ENCODE measurements at places on chromosomes 4 and X.

GRCh38 chr4:8251110-8251883 lies 18.3 kb upstream of the HTRA3 start:
- no peak for DNase-seq

- no peak for DNase-seq
Observed at GRCh38 chrX:42567268-42567667, 210.7 kb downstream of the PPP1R2C start.

GRCh38 chr4:108396900-108397497 lies 223.4 kb upstream of the RPL34 start:
- DNase-seq, result peak; percentile 6

GRCh38 chr4:111283066-111283677 lies 660.3 kb upstream of the PITX2 start:
- peak; percentile 3 for DNase-seq

DNA sequence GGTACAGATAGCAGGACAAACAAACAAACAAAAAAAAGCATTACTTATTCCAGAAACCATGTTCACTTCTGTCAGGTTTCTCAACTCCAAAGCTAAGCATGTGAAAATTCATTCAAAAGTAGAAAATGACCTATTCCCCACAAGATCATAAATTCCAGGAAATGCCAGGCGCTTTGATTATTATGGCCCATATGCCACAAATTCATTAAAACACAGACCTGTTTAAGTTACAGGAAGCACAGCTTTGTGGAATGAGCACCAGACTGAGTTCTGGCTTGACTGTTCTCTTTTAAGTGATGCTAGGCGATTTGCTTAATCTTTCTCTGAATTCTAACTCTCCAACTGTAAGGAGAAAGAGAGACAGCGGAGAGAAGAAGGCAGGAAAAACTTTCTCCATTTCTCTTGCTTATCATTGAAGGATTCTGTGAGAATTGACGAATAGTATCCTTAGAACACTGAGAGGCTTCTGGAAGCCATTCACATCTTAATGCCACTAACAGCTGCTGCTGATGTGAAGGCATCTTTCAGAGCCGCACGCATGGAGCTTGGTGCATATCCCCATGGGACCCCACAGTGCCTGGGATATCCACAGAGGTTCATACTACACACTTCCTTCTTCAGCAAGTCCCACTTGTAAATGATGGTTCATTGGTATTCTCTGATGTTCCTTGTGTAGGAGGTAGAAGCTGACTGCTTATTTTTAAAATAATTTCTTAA lies 138.0 kb downstream of the ZNF674 start:
- no peak for DNase-seq

DNA sequence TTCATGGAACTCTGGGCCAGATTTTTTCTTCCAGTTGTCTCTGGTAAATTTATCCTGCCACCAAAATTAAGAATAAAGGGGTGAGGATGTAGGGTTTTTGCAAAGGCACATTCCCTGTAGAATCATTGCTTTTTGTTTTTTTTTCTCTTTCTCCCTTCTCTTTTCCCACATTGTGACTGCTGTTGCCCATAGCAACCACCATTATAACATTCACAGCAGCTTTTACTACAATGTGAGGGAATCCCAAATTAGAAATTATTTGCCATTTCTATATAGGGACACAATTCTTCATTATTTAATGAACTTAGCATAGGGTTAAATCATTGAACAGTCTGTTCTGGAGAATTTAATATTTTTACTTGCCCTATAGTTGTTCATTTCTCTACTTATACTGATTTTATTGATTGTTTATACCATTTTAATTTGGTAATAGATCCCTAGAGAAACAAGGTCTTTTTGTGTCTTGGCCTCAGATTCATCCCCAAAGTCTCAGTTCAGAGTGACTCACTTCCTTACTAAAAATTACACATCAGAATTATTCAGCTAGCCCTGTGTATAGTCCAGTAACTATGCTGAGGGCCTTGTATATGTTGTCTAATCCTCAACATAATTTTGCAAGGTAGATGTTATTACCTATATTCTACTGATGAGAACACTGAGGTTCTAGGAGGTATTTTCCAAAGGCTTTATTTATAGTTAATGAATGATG lies 80.8 kb upstream of the ANK2 start:
- no peak for DNase-seq

DNA sequence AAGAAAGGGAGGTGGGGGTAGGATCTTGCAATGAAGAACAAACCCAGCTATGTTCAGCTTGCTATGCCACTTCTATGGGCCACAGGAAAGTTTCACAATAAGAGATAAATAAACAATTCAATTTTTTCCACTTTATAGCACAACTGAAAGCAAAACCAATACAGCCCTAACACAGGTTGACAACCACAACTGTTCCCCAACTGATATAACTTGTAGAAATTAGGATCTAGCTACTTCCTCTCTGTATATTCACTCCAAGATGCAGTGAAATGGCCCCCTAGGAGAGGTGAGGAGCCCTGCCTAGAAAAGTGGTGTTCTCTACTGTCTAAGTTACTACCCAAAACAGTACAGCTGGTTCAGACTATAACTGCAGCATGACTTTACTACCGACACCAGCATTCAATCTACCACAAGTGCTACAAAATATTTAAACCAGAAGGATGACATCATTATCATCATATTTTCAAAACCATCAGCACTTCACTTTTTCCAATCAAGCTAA lies 77.0 kb downstream of the FBXW7 start:
- DNase-seq, result no peak

DNA sequence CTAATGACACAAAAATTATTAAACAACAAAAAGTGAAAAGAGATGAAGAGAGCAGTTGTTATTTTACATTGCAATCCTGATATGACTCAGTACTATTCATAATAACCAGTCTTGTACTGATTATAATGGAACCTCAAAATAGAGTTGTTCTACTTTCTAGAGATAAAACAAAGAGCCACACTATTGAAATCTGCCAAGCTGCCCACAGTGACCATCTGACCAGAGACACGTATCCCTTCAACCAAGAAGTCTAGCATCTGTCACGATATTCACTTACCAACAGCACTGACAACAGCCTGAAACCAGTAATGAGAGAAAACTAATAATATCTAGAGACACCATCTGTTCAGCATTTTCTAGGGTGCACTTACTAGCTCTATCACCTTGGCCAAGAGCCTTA lies 466.7 kb downstream of the NKX6-1 start:
- no peak for DNase-seq

DNA sequence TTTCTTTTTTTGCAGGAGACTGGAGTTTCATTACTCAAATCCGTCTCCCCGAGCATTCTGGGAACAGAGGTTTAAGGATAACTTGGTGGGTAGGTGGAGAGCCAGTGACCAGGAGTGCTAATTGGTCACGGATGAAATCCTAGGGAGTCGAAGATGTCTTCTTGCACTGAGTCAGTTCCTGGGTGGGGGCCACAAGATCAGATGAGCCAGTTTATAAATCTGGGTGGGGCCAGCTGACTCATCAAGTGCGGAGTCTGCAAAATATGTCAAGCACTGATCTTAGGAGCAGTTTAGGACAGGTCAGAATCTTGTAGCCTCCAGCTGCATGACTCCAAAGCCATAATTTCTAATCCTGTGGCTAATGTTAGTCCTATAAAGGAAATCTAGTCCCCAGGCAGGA lies 741.3 kb downstream of the PCDH7 start:
- no peak for DNase-seq

DNA sequence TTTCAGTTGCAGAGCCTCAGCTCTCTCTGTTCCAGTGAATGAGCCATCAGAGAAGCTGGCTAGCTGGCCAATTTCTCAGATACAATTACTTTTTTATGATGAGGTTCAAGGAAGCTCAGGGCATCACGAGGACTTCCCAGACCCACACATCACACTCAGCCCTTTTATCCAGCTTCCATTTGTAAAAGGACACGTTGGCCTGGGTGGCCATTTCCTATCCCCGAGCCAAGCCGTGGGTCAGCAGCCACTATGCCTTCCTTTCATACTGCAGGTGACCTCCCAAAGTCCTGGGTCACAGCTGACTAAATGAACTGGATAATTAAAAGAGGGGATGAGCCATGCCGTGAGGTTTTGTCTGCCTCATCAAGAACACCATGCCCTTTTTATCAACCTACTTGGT lies 236.9 kb upstream of the PPARGC1A start:
- no peak for DNase-seq

DNA sequence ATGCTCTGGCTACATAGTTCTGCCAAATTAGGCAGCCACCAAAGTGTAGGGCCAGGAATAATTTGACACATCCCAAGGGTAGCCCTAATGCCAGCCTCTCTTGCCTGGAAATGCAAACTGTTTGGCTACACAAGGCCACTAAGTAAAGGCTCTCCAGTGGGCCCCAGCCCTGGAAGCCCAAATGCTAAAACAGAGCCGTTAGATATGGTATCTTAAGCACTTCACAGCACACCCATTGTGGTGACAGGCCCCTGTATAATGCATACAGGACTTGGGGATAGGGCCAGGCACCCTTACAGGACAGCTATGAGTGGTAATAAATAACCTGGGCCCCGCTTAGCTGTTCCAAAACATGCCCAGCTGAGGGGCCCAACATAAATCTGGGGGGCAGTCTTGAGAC lies 623.9 kb downstream of the BCOR start:
- no peak for DNase-seq

DNA sequence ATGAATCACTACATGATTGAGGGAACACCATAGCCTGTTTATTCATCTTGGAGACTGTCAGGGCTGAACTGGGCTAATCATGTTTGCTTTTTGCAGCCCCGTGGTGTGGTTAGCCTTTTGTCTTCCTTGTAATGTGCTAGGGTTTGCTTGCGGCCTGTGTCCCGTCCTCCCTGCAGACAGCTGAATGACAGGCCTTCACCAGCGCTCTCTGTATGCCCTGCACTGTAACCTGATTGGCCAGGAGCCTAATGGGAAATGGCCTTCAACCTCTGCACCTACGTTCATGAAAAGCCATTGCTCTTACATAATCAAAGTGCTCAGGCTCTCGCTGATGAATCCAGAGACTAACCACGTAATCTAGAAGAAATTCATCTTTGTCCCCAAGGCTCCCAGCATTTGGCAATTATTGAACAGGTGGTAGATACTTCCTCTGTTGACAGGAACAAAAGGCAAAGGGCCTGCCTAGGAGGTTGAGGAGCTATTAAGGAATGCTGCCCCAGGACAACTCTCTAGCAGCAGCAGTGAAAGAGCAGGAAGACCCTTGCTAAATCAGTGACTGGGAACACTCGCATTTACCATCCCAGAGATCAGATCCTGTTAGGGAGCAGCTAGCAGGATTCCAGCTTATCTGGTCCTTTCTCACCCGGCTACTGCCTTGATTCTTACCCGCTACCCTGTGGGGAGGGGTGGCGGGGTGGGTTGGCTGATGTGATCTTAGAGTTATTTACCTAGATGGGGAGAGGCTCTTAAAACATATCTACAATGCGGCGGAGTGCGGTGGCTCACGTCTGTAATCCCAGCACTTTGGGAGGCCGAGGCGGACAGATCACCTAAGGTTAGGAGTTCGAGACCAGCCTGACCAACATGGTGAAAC lies 42.3 kb upstream of the FAT1 start:
- no peak for DNase-seq

- no peak for DNase-seq
Observed at GRCh38 chrX:122941806-122942205, 242.3 kb upstream of the GRIA3 start.

DNA sequence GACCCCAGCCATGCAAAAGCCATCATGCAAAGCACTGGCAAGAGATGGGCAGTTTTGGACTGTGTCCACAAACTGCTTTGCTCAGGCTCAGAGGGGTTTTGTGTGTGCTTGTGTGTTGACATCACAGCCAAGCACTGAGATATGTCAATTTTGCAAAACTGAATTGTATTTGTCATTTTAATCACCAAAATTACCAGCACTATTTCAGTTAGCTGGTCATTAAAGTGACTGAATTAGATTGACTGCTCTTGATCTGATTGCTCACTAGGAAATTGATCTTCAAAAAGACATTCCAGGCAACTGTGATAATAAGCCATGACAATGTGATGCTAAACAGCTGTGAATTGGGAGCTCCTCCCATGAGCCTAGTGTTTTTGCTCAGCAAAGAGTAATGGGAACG lies 337.3 kb upstream of the GNPDA2 start:
- DNase-seq, result no peak

DNA sequence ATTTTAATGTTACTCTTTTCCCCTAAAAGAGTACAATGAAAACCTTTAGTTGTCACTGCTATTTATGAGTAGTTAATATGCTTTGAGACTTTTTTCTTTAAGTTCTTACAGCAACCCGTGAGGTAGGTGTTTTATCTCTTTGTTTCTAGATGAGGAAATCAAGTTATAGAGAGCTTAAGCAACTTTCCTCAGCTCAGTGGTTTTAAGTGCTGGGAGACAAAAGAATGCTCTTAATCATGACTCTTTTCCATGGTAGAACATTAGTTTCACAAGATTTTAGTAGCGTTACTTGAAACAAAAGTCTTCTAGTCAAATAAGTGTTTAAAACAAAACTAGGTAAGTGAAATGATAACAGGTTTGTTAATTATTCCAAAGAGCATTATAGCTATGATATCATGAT lies 354.7 kb upstream of the PITX2 start:
- DNase-seq, result no peak

DNA sequence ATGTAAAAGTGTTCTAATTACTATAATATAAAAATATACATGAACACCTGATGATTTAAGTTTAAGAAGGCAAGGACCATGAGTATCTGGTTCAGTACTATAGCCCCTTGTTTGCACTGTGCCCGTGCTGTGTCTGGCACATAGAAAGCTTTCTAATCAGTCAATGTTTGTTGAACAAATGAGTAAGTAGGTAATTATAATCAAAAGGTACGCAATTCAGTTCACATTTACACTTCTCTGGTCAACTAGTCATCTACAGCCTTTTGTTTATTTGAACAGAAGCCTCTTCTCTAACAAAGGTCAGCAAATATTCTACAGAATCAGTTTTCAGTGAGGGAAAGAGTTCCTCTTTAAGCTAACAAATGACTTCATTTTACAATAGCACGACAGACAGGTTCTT lies 523.3 kb downstream of the SMARCA1 start:
- no peak for DNase-seq

DNA sequence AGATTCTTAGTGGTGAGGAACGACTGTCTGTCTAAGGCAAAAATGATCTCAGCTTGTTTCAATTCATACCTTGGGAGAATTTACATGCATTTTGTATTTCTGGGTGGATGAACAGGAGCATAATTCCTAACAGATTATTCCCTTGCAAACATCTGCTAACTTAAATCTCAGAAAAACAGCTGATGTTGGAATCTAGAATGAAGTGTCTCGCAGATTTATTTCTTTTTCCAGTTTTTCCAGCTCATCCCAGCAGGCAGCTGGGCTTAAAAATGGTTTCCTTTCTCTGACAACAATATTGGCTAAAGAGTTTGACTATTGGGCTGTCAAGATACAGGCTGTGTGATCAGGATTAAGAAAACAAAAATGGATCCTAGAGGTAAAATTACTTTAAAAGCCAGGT lies 1.1 kb downstream of the LNX1 start:
- no peak for DNase-seq

DNA sequence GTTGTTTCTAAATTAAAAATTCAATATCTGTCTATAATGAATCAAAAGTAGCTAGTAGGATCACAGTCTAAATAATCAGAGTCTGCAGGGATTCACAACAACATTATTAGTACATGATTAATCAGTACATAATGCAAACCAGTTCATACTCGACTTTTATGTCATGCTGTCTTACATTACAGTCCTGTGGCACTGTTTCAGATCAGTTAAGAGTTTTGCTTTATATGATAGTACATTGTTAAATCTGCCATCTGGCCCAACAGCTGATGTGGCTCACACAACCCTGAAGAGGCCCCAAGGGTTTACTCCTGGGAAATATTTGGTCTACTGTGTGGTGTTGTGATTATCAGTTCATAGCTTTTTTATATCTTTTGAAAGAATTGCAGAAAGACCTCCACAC lies 247.1 kb upstream of the ETNPPL start:
- DNase-seq, result no peak

GRCh38 chrX:31435592-31435991 lies 363.8 kb upstream of the FTHL17 start:
- no peak for DNase-seq

All from NCI-H187 (cell line).